ENCODE measurements at places on chromosomes 6 and 20.

GRCh38 chr6:138652824-138653223 is 120.7 kb upstream of the CCDC28A start:
- DNase-seq = no peak

GRCh38 chr6:134186355-134186754 is 131.6 kb downstream of the SGK1 start:
- DNase-seq = no peak

- DNase-seq = no peak
Observed at GRCh38 chr6:112441607-112442006, 94.5 kb downstream of the RFPL4B start.

- DNase-seq = no peak
Observed at GRCh38 chr20:60040471-60041162, 82.4 kb downstream of the CDH26 start.

DNA sequence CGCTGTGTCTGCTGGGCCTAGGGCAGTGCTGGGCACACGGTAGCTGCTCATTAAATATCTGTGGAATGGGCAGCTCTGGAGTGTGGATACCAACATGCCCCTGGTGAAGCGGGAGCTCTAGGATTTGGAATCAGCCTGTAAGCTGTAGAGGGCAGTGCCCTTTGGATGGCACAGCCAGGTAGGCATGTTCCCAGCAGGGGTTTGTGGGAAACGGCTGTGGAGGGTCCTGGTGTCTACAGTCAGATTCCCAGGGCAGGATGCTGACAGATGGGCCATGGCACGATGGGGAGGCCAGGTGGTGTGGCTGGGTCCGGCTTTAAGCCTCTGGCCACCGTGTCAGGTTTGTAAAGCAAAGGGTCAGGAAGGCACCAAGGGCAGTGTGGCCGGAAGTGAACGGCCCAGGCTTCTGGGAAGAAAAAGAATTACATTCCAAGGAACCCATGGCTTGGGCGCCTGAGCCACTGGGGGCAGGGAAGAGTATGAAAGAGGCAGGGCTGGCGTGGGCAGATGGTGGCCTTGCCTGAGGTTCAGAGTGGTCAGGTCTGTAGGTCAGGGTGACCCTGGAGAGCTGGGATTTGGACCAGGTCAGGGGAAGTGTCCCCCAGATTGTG is 44.8 kb downstream of the UBE2V1 start:
- DNase-seq = no peak

DNA sequence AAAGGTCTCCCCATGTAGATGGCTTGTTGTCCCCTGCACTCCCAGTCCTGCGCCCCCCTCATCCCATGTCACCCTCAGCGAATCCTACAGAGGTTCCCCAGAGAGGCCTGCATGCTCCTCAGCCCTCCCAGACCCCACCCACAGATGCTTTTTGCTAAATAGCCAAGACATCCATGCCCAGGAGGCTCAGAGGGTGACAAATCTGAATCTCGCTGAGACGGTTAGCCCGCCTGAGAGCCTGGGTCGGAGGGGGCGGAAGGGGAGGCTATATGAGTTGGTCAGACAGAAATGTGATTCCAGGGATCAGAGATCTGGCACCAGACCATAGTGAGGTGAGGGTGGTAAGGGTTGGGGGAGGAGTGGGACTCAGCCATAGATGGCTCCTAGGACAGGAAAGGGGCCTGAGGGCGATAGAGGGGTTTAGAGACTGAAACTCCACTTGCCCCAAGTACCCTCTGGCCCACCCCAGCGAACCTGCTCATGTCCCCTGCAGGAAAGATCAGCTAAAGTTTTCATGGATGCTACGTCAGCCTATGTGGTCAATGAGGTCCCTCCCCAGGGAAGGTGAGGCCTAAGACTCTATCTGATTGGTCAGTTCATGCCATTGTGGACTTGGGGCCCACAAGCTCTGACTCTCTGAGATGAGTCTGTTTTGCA is 33.2 kb downstream of the TFEB start:
- DNase-seq = no peak

GRCh38 chr6:10554826-10555225 is 33.7 kb downstream of the GCNT2 start:
- no peak for DNase-seq

- no peak for DNase-seq
Observed at GRCh38 chr20:31260326-31260932, 3.0 kb downstream of the DEFB115 start.

GRCh38 chr20:10672624-10673127 is 1.1 kb downstream of the JAG1 start:
- no peak for DNase-seq

DNA sequence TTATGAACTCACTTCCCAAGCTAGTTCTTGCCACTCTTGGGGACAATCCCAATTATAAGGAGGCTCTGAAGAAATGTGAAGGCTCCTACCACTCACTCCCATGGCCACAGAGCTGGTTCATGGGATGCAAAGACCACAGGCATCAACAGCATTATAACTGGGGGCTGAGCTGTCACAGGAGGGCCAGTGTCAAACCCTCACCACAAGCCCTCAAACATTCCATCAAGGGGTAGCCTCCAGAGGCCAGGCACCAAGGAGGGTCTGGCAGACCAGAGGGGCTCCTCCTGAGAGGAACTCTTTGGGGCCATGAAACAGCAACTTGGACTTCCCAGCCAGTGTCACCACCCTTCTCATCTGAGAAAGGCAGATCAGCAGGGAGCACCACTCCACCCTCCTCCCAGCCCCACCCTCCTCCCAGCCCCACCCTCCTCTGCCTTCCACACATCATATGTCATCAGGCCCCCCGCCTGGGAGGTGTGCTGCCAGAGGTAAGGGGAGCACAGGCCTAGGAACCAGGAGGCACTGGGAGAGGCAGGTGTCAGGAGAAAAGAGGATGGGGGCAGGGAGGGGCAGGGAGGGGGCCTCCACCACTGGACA is 1.2 kb upstream of the TSPO2 start:
- DNase-seq = no peak

- no peak for DNase-seq
Observed at GRCh38 chr20:22954661-22955060, 80.5 kb upstream of the SSTR4 start.

- DNase-seq = no peak
Observed at GRCh38 chr6:19547507-19547906, 289.7 kb upstream of the ID4 start.

- no peak for DNase-seq
Observed at GRCh38 chr6:163173741-163174140, 240.8 kb upstream of the QKI start.

GRCh38 chr6:146884728-146885127 is 286.0 kb downstream of the ADGB start:
- DNase-seq = no peak

GRCh38 chr20:58228484-58229197 is at the start of gene ANKRD60:
ANKRD60 (minus strand) TSS chr20:58228653; CDS start chr20:58228653, 0 bp downstream.
- no peak for DNase-seq

DNA sequence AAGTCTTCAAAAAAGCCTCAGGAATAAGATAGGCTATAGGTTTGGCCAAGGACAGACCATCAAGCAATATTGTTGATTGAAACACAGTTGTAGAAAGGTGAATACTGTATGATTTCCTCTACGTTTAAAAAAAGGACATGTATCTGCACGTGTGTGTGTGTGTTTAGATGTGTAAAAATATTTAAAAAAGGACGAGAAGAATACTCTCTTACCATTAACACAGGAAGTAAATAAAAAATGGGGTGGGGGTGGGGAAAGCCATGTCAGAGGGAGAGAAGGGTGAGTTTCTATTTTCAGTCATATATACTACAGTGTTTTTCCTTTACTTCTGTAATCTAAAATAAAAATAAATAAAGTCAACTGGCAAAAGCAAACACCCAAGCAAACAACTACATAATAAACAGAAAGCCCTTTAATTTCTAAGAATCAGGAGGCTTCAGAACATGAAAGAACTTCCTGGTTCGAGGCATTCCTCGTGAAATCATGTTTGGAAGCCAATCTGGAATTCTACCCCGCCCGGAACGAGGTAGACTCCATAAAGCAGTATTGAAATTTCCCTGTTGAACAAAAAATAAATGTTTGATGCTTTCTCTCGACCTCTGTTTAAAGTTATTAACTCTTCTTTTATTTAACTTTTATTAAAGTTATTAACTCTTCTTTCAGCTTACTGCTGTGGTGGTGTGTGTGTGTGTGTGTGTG is 158.1 kb upstream of the ZNF217 start:
- DNase-seq = no peak

DNA sequence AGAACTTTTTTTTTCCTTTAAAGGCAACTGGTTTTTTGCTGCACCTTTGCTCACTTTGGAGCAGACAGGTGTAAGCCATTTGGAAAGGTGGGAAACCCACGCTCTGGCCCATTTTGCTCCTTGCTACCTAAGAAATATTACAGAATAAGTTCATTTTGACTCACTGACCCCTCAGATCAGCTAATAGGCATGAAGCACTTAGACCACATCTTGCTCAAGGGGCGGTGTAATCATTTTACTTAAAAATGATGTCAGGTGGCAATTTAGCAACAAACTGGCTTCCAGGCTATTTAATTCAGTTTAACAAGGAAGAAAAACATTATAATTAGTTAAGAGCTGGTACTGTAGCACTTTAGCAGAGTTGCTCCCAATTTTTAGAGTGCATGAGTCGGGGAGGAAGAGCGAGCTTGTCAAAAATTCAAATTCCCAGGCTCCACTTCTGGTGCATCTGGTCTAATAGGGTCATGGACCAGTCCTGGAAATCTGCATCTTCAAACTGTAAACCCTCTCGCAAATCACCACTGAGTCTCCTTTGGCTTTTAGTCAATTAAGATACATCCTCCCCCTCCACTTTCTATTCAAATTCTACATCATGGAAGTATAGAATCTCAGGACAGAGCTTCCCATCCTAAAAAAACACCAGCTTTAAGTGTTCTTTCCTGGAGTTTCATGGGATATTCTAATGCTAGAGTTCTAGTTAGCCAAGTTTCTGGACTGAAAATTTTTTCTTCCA is 38.2 kb downstream of the JAG1 start:
- DNase-seq = no peak

- no peak for DNase-seq
Observed at GRCh38 chr6:79246891-79247290, 12.4 kb upstream of the HMGN3 start.

DNA sequence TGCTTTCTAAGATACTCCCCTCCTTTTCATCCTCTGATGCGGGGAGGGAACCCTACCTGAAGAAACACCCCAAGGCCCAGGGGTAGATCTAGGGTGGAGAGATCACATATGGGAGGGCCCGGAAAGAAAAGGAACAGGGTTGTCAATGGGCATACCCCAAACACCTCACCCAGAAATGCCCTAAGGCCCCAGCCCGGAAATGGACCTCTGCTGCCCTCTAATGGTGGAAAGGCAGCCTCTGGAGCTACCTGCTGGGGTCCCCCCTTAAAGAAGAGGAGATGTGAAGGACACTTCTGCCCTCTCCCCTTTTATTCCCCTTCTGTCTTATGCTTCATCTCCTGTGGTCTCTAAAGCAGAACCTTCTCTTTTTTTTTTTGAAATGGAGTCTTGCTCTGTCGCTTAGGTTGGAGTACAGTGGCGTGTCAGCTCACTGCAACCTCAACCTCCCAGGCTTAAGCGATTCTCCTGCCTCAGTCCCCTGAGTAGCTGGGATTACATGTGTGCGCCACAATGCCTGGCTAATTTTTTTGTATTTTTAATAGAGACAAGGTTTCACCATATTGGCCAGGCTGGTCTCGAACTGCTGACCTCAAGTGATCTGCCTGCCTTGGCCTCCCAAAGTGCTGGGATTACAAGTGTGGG is 458 bp upstream of the ARMC12 start:
- DNase-seq = no peak

DNA sequence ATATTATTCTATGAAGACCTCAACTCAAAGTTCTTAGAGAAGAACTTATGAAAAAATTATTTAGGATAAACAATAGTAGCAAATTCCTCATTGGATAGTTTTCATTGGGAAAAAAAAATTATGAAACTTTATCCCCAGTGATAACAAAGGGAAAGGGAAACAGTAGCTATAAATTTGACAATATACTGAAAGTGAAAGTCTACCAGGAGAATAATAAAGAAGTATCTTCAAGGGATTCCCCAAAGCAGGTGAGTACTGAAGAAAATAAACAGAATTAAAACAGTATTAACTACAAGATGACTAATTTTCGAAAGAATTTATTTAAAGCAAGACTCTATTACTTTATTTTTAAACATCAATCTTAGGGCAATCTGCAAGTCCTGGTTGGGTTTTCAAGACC is 56.4 kb downstream of the REPS1 start:
- no peak for DNase-seq

- no peak for DNase-seq
Observed at GRCh38 chr20:49272654-49273053, 5.2 kb downstream of the ZNFX1 start.

DNA sequence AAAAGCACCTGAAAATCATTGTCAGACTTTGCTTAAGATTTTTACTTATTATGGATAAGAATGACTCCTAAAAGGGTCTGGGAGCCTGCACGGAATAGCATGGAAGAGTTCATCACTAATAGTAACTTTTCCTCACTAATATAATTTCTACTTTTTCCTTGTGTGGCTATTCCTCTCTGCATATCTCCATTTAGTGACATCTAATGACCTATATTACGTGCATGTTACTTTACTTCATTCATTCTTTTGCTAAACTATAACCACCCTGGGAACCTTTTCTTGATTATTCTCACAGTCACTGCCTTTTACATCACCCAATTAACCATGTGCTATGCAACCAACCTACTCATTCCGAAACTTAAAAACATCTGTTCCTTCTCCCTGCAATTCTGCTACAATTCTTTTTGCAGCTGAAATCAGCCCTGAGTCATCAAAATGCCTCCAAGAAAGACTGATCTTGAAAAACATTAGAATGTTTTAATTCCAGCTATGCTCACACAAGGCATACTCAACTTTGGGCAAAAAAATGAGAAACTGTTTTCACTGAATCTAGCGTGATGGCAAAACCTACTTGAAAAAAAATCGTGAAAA is 313.3 kb downstream of the RNGTT start:
- DNase-seq = no peak

DNA sequence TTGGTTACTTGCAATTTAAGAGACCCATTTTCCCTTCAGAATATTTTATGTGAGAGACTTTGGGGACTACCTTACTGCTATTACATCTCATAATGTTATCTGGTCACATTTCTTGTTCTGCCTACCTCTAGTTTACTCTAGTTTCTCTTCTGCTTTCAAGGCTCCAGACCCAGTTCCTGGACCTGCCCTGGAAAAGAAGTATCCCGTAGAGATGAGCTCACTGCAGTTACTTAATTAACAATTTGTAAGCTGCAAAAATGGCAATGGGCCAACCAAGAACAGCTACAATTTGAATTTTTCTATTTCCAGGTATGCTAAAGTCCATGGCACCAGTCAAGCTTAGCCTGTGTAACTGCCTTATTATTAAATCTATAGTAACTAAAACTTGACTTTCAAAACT is 25.0 kb downstream of the TAB2 start:
- no peak for DNase-seq

- DNase-seq = no peak
Observed at GRCh38 chr6:130893277-130893676, 66.1 kb downstream of the SMLR1 start.

- DNase-seq = no peak
Observed at GRCh38 chr6:21754891-21755290, 161.3 kb downstream of the SOX4 start.
